Stimulated activated CD8-positive, alpha-beta memory T cell treated with anti-CD3 and anti-CD28 coated beads, Interleukin-12 subunit alpha, Interleukin-12 subunit beta, amount 100 ng/mL, for 4 hours (primary cell): ENCODE measurements at places on chromosomes 16 and 17.

DNA sequence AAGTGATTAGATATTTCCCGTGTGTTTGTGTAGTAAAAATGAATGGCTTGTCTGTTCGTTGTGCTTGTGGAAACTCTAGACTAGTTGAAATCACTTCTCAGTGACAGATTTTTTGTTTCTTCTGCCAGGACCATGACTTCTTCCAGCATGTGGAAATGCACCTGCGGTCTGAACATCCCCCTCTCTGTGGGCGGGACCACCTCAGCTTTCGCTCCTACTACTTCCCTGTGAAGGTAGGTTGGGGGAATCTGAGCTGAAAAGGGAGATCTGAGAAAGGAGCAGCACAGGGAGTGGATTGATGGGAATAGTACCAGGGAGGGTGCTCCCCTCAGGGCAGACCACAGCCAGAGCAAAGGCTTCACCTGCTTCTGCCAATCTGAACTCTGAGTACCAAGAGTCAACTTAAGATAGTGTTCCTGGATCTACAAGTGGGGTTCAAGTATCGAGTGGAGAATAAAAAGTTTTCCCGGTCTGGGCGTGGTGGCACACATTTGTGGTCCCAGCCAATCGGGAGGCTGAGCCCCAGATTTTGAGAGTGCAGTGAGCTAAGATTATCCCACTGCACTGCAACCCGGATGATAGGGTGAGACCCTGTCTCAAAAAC lies 47.5 kb downstream of the SF3B3 start:
- DNase-seq = no peak

- no peak for DNase-seq
Measured at GRCh38 chr17:32880671-32881453, 3.9 kb upstream of the MYO1D start.

- DNase-seq = no peak
Measured at GRCh38 chr17:9520649-9521048, 55.0 kb downstream of the STX8 start.

DNA sequence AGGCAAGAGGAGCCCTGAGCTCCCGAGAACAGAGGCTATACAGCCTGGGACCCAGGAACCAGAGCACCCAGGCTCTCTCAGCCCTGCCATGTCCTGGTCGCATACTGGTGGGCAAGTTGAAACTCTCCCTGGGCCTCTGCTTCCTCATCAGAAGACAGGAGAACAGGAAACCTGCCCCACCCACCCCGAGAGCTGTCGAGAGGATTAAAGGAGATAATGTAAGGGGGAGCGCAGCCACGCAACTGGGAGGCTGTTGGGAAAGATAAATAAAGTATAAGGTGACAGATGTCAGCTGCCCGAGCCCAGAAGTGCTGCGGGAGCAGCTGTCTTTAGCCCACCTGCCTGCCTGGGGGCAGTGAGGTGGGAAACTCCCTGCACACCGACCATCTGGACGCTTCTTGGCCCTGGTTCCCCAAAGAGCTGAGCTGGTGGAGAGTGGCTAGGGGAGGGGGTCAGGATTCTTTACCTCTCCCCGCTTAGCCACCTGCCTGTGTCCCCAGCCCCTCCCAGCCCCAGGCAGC lies 6.8 kb downstream of the KIF19 start:
- DNase-seq = no peak

DNA sequence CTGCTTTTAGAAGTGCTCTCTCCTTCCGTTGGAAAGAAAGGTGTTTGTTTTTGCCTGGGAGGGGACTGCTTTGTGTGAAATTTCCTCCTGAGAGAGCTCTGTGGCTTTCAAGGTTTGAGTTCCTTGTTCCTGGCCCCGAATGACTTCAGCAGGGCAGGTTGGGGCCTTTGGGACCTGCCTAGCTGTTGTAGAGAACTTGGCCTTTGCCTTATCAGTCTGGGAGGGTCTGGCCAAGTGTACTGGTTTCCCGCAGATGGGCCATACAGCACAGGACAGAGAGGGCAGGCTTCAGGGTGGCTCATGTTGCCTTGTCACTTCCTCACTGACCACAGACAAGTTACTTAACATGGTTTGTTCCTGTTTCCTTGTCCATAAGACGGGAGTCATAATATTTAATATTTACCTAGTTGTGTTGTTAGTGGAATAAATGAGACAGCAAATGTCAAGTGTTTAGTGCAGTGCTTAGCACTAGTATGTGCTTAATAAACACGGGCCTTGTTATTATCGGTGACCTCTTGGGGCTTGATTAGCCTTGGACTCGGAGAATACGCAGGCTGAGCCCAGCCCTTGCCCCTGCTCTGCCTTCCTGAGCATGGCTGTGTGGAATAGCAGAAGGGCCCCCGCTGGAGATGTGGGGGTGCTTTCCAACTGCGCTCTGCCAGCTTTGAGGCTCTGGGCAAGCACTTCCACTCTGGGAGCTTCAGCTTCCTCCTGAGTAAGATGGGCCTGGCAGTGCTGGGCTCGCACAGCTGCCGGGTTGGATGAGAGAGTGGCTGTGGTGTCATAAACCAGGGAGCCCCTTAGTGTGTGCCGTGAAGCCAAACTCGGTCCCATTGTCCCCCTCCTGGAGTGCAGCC lies 6.6 kb downstream of the PRSS8 start:
- DNase-seq = no peak

DNA sequence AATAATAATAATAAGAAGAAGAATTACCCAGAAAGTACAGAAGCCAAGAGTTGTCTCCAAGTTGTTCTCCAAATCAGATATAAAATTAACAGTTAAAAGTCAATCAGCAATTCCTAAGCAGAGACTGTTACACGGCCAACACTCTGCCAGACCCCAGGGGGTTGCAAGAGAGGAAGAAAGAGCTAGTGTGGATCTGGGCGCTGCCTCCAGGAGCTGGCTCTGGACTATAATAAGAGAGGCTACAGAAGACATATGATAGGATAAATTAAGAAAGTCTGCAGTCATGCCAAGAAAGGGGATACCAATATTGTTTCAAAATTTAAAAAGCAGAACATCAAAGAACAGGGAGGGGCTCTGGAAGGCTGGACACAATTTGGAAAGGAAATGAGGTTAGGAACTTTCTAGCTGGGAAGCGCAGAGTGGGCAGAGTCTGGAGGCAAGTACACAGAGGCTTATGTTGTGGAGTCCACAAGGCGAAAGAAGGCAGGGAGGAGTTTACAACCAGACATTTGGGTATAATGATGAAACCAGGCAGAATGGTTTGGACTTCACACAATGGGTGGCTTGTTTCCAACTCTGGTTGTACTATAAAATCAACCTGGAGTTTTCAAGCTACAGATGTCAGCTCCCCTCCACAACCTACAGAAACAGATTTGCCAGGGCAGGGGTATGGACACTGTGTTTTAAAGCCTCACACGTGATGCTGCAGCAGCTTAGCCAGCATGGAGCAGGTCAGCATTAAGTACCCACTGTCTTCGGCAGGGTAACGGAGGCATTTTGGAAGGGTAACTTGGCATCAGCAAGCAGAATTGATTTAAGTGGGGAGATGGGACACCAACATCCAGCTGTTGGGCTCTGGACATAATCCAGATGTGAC lies 49.4 kb downstream of the SLC39A11 start:
- DNase-seq = no peak

- DNase-seq = no peak
Measured at GRCh38 chr16:84703681-84704080, 3.9 kb downstream of the USP10 start.

DNA sequence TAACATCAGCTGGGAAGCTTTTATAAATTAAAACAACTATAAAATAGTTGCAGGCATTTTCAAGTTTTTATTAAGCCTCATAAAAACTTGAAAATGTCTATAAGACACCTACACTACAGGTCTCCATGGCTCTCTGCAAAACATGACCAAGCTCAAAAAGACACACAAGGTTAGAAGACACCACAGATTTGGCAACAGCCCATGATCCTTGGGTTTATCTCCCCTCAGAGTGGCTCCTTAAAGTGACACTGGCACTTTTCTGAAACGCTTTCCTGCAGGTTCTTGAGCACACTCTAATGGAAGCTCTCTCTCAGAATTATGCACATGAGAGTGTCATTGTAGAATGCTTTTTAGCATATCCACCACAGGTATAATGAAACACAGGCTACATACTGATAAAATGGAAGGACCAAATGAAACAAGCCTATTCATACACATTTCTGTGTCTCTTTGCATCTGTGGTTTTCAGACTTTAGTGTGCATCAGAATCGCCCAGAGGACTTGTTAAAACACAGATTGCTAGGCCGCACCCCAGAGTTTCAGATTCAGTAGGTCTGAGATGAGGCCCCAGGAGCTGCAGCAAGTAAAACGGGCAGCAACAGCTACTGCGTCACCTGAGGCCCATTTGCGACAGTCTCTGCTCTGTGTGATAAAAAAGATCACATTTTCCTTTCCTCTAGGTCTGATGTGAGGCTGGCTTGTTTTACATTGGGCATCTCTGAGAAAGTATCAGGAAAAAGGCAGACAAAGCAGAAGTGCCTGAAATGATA lies 75.0 kb upstream of the WSB1 start:
- no peak for DNase-seq

DNA sequence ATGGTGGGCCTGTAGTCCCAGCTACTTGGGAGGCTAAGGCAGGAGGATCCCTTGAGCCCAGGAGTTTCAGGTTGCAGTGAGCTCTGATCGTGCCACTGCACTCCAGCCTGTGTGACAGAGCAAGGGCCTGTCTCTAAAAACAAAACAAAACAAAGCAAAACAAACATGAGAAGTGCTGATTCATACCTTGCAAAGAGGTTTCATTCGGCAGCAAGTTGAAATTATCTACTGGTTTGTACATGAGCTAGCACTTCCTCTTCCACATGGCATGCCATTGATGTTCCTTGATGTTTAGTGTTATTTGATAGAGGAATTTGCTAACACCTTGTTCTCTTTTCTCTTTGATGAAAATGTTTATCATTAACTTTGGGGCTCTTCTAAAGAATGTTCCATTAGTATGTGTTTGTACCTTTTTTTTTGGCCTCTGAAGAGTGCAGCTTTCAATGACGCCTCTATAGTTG lies 50.6 kb downstream of the SPECC1 start:
- DNase-seq = no peak

DNA sequence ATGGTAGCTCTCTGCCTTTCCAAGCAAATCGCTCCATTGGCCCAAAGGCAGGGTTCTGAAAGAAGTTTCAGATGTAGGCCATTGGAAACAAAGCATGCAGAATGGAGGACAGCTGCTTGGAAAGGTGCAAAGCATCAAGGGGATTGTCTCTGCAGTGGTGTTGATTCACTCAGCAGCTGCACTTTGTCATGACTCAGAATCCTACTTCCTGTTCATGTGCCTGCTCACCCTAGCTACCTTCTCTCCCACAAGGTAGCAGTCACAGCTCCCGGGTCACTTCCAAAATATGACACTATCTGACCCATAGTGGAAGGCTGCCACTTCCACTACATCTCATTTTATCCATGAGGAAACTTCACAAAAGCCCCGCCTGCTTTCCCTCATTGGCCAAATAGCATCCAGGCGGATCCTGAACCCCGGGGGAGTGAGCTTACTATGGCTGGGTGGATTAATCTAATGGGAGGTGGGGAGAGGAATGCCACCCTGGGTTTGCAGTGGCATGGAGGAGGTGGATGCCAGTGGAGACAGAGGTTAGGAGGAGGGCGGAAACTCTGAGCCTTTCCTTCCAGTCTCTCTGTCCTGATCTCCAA lies 74.7 kb upstream of the NKD1 start:
- DNase-seq = no peak

DNA sequence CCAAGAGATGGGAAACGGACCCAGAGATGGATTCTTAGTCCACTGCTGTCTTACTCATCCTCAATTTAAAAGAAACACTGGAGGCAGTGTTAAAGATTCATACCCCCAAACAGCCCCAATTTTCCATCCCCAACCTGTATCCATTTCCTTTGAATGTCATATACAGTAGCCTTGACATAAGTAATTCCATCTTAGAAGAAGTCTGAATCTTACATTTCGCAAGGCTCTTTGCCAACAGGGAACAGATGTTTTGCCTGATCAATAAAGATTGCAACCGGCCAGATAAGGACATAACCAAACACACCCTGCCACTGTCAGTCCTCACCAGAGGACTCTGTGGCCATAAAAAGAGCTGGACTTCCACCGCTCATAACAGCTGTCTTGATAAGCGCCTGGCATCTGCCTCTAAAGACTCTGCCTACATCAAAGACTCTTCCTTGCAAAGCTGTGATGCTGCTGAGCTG lies 59.0 kb upstream of the MED9 start:
- no peak for DNase-seq

DNA sequence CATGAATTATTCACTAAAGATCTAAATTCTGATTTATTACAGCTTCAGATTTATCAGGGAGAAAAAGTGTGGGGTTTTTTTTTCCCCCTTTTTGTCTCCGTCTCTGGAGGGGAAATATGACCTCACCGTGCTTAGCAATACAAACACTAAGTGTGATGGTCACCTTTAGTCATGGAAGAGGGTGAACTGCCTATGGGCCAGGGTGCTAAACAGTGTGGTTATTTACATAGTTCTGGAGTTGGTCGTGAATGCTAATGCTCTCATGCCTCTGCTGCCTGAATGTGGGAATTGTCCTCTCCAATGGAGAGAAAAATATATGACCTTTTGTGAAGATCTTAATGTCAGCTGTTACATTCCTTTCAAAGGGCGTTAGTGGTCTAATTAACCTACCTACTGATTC lies 44.8 kb upstream of the MSI2 start:
- no peak for DNase-seq

GRCh38 chr16:89026121-89026612 lies 49.2 kb upstream of the CBFA2T3 start:
- DNase-seq = peak; percentile 23

- no peak for DNase-seq
Measured at GRCh38 chr17:17019430-17019762, 22.9 kb upstream of the MPRIP start.

- no peak for DNase-seq
Measured at GRCh38 chr17:892958-893357, 86.6 kb downstream of the NXN start.

DNA sequence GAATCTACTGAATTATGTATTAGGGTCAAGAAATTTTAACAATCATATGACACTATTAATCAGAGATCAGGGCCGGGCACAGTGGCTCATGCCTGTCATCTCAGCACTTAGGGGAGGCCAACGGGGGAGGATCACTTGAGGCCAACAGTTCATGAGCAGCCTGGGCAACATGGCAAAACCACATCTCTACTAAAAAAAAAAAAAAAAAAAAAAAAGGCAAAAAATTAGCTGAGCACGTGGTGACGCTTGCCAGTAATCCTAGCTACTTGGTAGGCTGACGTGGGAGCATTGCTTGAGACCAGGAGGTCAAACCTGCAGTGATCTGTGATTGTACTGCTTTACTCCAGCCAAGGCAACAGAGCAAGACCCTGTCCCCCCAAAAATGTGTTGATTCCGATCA lies 52.5 kb upstream of the CLEC3A start:
- DNase-seq = no peak

DNA sequence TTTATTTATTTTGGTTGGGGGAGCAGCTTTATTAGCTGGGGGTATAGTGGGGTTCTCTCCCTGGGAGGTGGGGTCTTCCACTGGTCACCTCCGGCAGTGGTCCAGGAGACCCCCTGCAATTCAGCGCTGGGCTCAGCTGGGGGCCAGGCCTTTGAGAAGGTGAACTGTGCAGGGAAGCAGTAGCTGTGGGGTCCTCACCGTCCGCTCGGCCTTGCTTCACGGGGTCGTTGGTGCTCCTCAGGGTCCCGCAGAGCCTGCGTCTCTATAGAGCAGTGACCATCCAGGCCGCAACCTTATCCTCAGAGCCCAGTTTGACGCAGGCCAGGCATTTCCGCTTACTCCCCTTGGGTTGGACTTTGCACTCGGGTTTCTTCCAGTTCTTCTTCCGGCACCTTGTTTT lies 1954.7 kb downstream of the TP53TG3F start:
- DNase-seq = no peak
